NCI-H345 (cell line): ENCODE measurements at places on chromosomes 11 and 22.

GRCh38 chr11:71425409-71425808 lies 22.8 kb downstream of the DHCR7 start:
- DNase-seq = no peak

GRCh38 chr22:50531962-50532674 lies 2.3 kb upstream of the TYMP start:
- peak; percentile 39 for DNase-seq

DNA sequence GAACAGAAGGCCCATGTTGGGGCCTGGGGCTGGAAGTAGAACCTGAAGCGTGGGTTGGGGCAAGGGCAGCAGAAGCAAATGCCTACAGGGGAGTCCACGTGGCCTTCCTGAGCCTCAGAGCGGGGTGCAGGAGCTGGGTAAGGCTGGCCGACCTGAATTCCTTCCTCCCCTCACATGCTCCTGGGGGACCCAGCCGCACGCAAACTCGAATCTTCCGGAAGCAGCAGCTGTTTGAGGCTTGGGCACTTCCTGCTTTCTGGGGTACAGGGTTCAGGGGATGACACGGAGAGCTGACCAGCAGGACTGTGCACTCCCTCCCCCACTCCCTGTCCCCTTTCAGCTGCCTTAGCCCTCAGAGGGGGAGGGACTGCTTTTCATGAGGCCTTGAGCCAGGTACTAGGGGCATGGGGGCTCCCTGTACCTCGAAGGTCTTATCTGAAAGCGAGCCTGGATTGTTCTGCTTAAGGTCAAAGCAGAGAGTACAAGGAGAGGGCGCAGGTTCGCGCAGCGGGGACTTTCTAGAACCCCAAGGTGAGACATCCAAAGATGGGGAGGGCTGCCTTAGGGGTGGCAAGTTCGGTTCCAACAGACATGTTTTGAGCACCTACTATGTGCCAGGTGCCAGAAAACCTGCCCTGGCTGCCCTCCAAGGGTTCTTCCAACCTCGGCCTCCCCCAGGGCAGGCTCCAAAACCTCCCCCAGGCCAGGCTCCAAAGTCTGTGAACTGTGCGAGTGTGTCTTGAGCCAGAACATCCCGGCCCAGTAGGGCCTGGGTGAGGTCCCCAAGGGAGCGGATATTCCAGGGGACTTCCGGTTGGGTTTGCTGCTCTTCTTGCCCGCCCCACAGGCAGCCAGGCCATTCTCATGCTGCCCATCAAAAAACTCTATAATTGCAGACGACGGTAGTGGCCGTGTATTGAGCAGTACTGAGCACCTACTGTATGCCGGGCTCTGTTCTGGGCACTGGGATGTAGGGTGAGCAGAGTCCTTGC lies 1.7 kb downstream of the NCF4 start:
- DNase-seq = no peak

GRCh38 chr22:41446057-41446501 lies 522 bp downstream of the TOB2 start:
- no peak for DNase-seq

DNA sequence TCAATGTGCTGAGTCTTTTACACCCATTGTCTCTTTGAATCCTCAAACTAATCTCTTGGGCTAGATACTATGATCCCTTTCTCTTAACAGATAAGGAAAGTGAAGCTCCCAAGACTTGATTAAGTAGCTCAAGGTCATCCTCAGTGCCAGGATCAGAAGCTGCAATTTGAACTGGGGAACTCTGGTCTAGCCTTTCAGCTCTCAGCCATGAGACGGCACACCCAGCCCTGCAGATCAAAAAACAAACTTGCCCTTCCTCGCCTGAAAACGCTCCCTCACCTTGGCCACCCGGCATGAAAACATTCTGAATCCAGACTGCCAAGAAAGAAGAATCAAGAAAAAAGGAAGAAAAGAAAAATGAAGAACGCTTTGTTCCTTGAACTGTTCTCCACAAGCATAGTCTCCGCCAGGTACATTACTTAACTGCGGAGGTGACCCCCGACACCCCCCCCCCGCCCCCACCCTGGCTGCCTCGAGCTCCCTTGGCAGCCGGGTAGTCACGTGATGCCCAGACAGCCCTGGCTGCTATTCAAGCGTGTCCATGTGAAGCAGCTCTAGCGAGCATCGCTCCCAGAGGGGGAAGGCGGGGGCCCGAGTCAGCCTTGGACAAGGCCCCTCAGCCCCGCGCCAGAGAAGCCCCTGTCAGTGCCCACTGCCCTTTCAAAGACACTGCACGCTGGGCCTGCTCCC lies 451.2 kb downstream of the MIAT start:
- DNase-seq = peak; percentile 64

DNA sequence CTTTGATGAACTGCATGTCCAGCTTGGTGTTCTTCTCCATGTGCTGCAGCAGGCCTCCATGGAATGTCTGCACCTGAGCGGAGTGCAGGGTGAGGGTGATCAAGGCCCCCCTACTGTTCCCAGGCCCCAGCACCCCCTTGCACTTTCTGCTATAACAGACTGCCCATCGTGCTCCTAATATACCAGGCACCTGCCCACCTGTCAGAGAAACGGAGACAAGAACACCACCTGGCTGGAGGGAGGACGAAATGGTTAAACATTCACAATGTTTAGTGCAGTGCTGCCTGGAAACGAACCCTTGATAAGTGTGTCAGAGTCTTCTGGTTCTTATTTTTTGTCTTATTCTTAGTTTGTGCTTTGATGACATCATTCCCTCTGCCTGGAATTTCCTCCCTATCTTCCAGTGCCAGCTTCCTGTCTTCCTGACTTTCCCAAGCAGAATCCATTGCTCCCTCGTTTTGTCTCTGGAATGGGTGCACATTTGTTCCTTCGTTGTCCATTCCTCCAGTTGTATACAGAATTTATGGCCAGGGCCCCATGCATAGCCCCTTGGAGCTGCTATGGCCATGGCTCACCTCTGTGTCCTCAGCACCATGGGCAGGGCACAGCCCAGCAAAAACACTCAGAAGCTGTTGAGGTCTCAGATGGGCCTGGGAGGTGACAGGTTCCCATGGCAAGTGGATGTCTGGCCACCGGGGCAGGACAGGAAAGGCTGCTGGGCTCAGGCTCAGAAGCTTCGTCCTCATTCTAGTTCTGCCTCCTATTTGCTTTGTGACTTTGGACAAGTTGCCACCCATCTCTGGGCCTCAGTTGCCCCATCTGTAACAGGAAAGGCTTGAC lies 11.9 kb downstream of the BAIAP2L2 start:
- no peak for DNase-seq

GRCh38 chr22:30591191-30591587 lies 521 bp downstream of the PES1 start:
- DNase-seq = no peak

GRCh38 chr22:42947211-42947990 lies 67.5 kb downstream of the PACSIN2 start:
- peak; percentile 59 for DNase-seq

GRCh38 chr11:122797651-122798050 lies 40.6 kb upstream of the CRTAM start:
- DNase-seq = no peak

GRCh38 chr11:33160136-33160535 lies 1.1 kb downstream of the CSTF3 start:
- DNase-seq = no peak

DNA sequence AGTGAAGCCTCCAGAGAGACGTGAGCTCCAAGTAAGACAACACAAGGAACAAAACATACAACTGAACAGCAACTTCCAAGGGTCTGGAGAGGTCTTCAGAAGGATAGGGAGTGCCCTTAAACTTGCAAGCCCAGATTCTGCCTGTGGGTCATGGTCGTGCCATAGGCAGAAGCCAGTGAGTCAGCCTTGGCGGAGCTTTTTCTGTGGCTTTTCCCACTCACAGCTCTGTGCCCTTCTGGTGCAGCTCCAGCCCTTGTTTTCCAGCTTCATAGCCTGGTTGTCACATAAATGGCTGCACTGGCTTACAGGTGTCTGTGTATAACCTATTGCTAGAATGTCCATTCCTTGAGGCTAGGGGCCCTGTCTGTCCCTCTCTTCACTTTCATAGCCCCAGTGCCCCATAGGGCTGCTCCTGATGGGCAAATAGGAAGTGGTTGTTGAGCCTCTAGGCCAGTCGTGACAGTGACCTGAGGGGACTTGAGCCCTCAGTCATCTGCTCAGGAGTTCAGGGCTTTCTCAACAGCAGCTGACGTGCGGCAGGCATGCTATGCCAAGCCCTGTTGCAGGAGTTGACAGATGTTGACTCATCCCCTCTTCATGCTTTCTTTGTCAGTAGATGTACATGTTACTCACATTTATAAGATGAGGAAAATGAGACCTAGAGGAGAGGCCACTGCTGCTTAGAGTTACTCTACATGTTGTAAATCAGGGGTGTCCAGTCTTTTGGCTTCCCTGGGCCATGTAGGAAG lies 7.4 kb downstream of the MED15 start:
- no peak for DNase-seq

DNA sequence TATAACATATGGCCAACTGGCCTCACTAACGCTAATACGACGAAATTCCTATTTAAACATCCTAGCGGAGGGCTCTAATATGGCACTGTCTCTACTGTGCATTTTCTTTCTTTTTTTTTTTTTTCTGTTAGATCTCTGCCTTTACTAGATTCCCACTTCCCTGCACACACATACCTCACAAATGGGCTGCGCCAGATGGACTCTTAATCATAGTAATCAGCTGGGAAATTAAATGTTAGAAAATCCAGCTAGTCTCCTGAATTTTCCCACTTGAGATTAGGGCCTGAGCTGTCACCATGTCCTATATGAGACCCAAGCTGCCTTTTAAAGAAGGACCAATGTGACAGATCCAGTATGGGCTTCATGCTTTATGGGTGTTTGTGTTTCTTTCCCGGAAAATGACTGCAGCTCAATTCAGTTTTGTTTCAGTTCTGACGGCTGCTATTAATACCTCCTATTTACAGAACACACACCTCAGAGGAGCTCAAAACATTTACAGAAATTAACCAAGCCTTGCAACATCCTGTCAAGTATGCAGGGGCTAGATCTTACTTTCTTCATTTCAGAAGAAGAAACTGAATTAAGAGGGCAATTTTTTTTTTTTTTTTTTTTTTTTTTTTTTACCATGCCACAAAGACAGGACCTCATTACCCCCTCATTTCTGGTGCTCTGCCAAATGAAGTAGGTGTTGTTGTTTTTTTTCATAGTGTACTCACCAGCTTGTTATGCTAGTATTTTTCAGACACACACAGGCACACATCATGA lies 49.8 kb upstream of the BLID start:
- no peak for DNase-seq

DNA sequence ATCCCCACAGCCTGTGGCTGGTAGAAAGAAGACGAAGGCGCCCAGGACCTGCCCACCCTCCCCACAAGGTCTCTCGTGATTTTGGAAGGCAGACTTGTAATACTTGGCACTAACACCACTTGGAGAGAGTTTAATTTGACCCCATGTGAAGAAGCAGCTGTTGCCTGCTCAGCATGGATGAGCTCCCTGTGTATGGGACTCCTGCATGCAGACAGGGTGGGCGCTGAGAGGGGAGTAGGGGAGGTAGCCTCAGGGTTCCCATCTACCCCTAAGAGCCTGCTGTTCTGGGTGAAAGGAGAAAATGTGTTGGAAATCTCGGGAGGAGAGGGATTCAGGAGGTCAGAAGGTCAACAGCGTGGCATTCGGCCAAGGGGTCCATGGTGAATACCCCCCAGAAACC lies 625.9 kb downstream of the TBC1D22A start:
- no peak for DNase-seq

DNA sequence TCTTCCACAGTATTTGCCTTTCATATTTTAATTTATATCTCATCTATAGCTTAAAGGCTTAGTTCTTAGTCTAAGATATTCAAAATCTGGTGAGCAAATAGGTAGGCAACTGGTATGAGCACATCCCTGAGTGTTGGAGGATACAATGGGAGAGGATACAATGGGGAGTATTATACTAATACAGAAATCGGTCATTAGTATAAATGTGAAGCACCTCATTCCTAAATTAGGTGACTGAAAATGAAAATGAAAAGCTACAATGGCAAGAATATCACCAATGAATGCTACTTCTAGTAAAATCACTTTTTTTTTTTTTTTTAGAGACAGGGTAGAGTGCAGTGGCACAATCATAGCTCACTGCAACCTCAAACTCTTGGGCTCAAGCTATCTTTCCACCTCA lies 21.0 kb downstream of the ENTHD1 start:
- DNase-seq = no peak

GRCh38 chr11:1354125-1354938 lies 35.4 kb upstream of the BRSK2 start:
- no peak for DNase-seq
